ENCODE measurements at places on chromosomes 12 and 14. TPM values are rescaled to one million over a fixed set of nuclear protein-coding genes. Genes with fewer than 3 reads are reported as not detected.

DNA sequence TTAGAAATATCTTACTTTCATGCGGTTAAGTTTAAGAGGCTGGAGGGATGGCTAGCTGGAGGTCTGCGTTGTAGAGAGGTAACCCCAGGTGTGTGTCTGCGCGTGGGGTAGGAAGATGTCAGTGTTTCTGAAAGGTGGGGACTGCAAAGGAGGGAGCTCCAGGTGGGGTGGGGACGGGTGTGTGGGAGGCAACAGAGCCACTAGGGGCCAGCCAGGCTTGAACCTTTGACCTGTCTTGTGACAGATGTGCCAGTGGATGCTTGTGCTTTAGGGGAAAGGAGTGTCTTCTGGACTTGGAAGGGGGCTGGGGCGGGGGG is 841 bp downstream of the GLI1 start:
- DNase-seq, result no peak

Gene IL22
- not detected for total RNA-seq

Gene ZDHHC22
- 0.24 TPM for total RNA-seq

DNA sequence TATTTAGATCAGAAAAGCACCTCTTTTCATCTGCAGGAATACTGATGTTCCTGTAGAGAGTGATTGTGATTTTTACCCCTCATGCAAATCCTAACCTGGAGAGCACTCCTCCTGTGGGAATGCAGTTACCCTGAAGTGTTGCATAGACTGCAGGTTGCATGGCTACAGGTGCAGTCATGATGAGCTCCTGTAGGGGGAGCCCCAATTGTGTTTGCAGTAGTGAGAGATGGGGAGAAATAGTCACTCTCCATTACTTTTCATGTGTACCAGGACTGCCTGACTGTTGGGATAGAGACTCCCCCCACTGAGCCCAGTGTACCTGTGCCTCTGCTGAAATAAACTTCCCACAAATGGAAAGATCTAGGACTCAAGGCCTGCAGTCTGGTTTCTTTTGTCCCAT is 1086.5 kb downstream of the SLC6A15 start:
- no peak for DNase-seq

DNA sequence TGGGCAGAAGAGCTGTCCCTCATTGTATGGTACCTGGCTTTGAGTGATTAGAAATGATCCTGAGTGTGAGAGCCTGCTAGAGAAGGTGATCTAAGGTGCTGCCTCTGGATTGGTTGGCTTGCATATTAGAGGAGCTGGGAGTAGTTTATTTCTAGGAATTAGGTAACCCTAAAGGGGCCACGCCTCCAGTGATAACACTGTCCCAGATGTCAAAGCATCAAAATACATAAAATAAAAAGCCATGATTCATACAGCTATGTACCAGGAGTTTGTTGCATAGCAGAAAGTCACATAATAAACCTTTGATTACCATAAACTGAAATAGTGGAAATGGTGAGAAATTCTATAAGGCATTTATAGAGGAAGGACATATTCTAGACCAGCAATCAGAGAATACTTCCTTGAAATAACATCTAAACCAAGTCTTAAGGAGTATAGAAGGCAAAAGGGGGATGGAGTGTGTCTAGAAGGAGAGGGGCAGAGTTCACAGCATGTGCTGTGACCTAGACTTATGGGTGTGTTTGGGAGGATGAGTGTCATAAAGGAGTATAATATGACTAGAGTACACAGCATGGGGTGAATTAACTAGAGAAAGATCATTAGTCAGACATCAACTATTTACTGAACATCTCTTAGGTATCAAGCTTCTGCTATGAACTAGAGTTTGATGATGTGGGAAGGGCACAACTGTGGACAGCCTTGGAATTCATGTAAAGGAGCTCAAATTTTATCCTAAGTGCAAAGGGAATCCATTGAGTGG is 686.4 kb downstream of the GALC start:
- no peak for DNase-seq

DNA sequence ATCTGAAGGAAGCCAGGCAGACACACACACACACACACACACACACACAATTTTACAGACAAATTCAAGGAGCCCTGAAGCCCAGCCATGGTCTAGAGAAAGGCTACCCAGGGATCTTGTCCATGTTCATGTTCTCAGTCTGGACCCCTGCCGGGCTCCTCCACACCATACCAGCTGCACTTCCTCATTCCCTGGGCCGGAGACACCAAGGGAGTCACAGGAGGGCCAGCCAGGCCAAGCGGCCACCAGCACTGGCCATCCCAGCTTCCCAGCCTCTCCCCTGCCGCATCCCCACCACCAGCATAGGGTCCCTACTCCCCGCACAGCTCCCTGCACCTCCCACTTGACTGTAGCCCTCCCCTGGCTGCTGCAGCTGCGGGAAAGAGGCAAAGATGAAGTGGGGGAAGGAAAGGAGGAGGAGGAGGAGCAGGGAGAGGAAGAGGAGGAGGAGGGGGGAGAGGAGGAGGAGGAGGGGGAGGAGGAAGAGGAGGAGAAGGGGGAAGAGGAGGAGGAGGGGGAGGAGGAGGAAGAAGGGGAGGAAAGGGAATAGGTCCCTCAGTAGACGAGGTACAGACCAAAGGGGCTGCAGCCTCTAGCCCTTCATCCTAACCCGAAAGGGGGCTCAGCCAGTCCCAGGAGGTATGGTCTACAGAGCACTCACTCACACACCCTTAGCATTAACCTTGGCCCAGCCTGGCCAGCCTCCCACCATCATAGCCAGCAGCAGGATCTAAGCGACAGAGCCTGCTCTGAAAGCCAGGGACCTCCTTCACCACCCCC is 293.2 kb downstream of the DPF3 start:
- no peak for DNase-seq

DNA sequence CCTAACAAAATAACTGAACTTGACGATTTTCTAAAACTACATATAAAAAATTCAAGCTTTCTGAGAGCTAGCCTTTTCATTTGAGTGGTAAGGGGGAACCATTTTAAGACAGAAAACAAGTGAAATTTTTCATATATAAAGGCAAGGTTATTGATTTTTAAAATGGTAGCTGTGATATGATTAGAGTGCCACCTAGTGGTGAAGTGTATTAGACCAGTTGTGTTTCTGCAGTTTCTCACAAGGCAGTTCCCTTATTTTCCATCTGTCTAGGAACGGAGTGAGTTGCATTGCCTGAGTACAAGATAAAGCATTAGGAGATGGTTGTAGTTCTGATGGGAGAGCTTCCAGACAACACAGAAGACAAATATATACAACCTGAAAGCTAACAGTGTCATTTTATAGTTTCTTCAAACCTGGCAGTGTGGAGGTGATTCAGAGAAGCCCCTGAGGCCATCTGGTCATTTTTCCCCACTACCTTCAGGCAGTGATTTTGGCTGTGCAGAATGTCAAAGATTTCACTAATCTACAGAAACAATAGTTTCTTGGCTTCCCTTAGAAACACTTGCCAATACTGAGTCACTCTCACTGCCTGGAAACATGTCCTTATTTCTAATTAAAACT is 180.8 kb downstream of the C12orf50 start:
- no peak for DNase-seq

GRCh38 chr12:122865268-122866231 is 30.3 kb downstream of the HIP1R start:
- DNase-seq, result no peak

GRCh38 chr14:90965765-90966164 is 94.7 kb downstream of the RPS6KA5 start:
- no peak for DNase-seq

Gene TBC1D30
- 5.6 TPM for total RNA-seq

Gene KRT86
- 0.14 TPM for total RNA-seq

GRCh38 chr14:91410771-91411536 is 6.7 kb downstream of the CCDC88C start:
- DNase-seq, result no peak

GRCh38 chr14:73273799-73274198 is 36.5 kb downstream of the PAPLN start:
- DNase-seq, result no peak

Gene MYF6
- 1.4 TPM for total RNA-seq

DNA sequence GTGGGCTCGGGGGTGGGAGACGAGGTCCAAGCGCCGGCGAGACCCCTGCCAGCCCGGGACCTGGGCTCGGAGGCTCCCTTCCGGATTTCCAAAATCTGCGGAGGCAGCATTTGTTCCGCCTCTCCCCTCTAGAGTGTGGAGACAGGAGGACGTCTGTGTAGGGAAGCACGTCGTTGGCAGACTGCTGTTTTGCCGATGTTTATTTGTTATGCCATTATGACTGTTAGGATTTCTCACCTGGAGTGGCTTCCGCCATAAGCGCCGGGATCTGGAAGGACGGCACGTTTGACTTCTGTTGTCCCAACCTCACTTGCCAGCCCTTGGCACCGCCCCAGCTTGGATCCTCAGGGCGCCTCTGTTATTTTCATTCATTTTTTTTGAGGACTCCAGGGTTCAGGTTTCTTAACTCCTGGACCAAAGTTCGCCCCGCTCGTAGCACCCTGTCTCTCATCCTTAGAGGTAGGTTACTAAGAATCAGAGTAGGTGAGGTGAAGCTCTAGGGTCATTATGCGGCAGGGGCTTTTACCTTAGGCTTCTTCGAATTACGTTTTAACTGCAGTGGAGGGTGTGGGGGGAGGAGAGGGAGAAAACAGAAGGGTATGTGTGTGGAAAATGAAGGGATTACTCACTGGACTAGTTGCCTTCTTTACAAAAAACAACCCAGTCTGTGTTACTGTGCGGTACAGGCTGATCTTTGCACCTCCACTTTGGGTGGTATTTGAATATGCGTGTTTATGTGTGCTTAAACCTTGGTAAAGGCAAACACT is 547 bp upstream of the PYGL start:
- no peak for DNase-seq

Gene NYNRIN
- 129 TPM for total RNA-seq

DNA sequence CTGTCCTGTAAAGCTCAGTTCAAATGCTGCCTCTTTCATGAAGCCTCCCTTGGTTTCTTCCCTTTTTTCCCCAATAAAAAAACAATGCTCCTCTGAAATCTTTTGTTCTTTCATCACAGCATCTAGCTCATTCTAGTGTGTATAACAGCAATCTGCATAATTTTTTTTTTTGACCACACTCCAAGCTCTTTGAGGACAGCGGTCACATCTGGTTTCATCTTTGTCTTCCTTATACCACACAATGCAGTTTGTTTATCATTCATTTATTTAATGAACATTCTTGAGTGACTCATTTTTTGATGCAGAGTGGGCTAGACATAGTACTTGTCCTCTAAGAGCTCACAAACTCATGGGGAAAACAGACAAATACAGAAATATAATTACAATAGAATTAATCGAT is 7.3 kb downstream of the GNG2 start:
- no peak for DNase-seq

DNA sequence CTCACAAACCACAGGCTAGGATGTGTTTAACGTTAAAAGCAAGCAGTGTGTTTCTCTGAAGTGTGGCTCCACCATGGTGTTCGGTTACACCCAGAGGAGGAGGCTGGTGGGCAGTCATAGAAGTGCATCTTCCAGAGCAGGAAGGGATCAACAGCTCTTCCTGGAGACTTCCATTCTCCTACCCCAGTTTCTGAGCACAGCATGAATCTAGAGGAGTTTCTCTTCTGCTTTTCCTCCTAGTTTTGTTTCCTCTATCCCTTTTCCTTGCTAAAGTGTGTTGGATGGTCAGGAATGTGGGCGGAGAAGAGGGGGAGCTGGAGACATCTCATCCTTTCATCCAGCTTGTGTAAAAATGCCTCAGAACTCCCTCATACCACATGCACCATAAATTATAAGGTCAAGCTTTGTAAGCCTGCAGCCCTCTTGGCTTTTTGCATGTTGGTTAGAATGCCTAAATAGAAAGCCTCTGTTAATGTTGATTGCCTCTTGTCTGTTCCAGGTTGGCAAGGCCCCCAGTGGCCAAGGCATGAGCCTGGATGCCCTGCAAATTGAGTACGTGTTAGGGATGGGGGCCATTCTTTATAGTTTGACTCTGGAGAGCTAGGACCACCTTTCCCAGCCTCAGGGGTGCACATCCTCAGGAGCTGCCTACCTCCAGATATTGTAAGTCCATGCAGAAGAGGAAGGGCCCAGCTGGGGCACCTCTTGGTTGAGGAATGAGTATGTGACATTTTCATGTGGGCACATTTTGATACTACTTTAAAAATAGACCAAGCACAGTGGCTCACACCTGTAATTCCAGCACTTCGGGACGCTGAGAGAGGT is 4.0 kb upstream of the CKAP4 start:
- no peak for DNase-seq

Gene CLEC14A
- total RNA-seq, result 0.62 TPM

GRCh38 chr12:18797604-18798003 is 59.7 kb downstream of the CAPZA3 start:
- DNase-seq, result no peak

Gene NTS
- 117 TPM for total RNA-seq

GRCh38 chr12:48389409-48389808 is 38.7 kb upstream of the ZNF641 start:
- DNase-seq, result no peak

- DNase-seq, result no peak
These were observed 26.2 kb downstream of the MNAT1 start for GRCh38 chr14:60760644-60761364.

Gene SYCP3
- not detected for total RNA-seq

GRCh38 chr12:93109551-93110203 is 180.6 kb upstream of the EEA1 start:
- no peak for DNase-seq

- DNase-seq, result no peak
These were observed 6.2 kb upstream of the DYRK4 start for GRCh38 chr12:4555804-4556203.

- DNase-seq, result no peak
These were observed 62.1 kb upstream of the TRIM9 start for GRCh38 chr14:51157012-51157411.

GRCh38 chr14:68526512-68527091 is 266.3 kb downstream of the ZFP36L1 start:
- DNase-seq, result no peak

DNA sequence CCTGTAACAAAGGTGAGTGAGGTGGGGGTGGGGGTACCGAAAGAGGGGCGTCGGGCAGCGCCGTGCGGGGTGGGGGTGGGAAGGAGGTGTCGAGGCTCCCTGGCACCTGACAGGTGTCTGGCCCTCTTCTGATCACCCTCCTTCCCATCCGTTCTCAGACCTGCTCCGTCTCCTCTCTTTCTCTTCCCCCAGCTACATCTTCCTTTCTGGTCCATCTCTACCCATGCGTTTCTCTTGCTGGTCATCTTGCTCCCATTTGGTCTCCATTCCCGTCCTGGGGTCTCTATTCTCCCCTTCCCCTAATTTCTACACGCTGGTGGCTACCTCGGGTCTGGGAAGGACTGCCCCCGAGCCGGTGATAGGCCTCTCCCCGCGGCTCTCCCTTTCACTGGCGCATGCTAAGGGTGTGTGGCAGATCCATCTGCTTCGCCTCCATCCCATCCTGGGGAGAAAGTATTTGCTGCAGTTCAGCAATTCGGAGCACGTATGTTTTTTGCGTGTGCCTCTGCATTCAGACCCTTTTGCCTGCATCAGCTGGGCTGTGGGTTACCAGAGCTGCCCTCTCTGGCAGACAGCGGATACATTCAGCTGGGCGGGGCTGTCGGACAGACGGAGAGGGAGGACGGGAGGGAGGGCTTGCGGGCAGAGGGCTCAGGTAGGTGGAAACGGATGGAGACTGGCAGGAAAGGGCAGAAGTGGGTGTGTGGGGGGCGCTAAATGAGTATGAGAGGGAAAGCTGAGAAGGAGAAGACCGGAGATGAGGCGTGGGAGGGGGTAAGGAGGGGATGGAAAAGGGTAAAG is 730 bp downstream of the CLSTN3 start:
- DNase-seq, result no peak

Measured in type B pancreatic cell (in vitro differentiated cells).